Effector memory CD4-positive, alpha-beta T cell (primary cell): ENCODE measurements at places on chromosomes 11 and 22.

GRCh38 chr11:95248666-95249467 lies 17.9 kb upstream of the SESN3 start:
- DNase-seq, result no peak

- DNase-seq, result no peak
Observed at GRCh38 chr11:44623731-44624491, 58.4 kb downstream of the CD82 start.

DNA sequence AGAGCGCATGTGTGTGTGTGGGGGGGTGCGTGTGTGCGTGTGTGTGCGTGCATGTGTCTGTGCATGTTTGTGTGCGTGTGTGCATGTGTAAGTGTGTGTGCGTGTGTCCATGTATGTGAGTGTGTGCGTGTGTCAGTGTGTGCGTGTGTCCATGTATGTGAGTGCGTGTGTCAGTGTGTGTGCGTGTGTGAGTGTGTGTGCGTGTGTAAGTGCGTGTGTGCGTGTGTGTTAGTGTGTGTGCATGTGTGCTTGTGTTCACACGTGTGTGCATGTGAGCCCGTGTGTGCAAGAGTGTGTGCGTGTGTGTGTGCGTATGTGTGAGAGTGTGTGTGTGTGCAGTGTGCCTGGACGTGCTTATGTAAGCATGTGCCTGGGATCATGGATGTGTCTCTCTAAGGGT lies 14.7 kb upstream of the APOL6 start:
- no peak for DNase-seq

DNA sequence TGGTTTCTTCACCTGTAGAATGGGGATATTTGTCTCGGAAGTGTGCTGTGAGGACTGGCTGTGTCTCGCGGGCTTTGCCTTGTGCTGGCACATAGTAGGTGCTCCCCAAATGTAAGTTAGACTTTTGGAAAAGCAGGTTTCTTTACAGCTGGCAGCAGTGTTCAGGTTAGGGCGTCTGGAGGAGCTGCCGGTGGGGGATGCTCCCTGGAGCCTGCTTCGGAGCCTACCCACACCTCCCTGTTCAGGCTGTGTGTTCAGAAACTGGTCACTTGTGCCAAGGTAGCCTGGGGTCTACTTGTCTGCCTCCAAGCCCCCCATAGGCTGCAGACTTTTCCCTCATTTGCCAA lies 60.0 kb downstream of the OTOG start:
- no peak for DNase-seq

GRCh38 chr22:38843201-38843656 lies 599 bp downstream of the NPTXR start:
- DNase-seq, result peak; percentile 29

GRCh38 chr11:75737314-75737713 lies 19.7 kb downstream of the MOGAT2 start:
- no peak for DNase-seq

DNA sequence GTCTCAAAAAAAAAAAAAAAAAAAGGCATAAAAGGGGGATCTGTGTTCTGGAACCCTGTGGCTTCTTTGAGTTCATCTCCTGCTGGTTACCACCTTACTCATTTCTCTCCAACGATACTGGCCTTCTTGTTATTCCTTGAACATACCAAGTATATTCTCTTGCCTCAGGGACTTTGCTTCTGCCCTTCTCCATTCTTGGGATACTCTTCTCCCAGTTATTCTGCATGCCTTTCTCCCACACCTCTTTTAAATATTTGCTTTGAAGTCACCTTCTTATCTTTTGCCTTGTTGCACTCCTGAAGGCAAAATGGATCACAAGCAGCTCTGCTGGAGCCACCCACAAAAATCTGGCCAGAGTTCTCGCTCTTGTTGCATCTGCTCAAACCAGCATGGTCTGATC lies 76.0 kb upstream of the RRM1 start:
- no peak for DNase-seq

DNA sequence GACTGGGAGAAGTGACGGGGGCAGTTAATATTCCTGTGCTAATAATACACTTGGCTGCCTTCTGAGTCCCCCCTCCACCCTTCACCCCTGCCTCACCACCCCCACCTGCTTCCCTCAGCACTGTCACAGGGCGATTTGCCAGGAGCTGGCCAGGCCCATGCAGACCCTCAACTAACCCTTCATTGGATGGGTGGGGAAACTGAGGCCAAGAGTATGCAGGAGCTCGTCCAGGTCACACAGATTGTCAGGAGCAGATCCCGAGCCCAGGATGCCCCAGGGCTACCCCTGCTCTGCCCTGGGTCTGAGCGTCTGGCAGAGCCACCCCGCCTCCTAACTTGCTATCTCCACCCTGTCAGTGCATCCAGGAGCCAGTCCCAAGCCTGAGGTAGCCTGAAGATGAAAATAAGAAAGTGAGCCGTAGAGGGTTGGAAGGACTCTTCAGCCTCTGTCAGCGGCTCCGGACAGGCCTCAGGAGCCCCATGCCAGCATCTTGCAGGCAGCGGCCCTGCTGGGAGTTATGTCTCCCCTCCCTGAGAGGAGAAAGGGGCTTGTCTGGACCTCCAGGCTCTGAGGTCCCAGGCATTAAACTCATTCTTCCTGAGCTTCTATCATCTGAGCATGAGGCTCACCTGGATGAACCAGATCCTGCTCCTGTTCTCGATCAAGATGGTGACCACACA lies 6.2 kb downstream of the TPBGL start:
- DNase-seq, result no peak

DNA sequence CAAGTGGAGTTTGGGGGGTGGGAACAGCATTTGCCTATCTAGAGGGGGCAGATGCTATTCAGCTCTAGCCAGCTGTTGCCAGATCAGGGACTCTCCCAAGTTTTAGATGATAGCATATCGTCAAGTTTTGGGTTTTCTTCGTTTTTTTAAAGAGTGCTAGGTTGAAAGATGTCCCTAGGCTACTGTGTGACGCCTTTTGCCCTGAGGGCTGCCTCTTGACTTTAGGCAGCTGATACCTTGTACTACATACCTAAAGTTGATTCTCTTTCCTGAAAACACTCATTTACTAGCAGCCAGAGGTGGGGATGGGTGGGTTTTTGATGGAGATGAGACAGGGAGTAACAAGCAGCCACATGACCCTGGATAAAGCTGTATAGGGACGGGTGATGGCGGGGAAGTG lies 87.1 kb downstream of the ABTB2 start:
- no peak for DNase-seq

GRCh38 chr11:10500757-10501684 lies 40.0 kb downstream of the RNF141 start:
- DNase-seq, result no peak

- no peak for DNase-seq
Observed at GRCh38 chr11:18329196-18329870, 7.0 kb downstream of the GTF2H1 start.

DNA sequence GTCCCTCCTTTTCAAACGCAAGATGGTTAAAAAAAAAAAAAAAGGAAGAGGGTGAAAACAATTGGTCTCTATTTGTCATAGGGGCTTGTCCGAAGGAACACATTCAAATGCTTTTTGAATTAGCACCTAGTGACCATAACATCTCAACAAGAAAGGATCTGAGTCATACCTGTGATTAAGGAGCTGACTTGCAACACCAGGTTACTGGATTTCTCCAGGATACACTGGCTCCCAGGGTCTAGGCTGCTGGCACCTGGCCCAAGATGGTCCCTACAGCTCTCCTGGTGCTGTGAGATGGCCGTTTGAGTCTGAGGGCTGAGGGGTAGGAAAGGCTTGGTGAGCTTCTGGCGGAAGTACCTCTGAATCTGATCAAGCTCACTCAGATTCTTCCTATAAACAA lies 28.4 kb upstream of the UCP3 start:
- DNase-seq, result no peak

DNA sequence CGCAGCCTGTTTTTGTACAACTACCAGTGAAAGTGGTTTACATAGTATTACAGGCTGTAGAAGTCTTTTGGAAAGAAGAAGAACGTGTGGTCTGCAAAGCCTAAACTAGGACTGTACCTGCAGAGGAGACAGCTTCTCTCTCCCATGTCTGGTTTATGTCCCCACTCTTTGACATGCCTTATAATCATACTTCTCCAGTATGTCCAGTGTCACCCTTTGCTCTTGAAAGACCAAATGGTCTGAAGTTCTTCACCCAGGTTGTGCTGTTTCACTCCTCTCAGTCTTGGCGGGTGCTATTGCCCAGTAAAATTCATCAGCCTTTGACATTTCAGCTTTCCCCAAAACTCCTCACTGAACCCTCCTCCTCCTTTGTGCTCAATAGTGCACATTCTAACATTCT lies 676.0 kb upstream of the TENM4 start:
- no peak for DNase-seq

GRCh38 chr11:13335319-13335718 lies 57.7 kb downstream of the BMAL1 start:
- peak; percentile 48 for DNase-seq

DNA sequence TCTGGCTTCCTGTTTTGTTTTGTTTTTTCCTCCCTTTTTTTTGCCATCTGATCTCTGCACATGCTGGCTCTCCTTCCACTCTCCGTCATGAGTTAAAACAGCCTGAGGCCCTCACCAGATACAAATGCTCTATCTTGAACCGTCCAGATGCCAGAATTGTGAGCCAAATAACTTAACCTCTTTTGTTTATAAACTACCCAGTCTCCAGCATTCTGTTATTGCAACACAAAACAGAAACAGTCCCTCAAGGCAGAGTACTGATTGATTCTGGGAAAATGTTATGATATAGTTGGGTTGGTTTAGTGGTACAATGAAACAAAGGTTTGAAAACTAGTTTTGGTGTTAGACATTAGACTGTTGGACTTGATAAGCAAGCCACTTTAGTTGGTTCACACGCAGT lies 1390.0 kb upstream of the RAG2 start:
- no peak for DNase-seq

GRCh38 chr22:25757686-25758085 lies 15.7 kb downstream of the MYO18B start:
- DNase-seq, result no peak

DNA sequence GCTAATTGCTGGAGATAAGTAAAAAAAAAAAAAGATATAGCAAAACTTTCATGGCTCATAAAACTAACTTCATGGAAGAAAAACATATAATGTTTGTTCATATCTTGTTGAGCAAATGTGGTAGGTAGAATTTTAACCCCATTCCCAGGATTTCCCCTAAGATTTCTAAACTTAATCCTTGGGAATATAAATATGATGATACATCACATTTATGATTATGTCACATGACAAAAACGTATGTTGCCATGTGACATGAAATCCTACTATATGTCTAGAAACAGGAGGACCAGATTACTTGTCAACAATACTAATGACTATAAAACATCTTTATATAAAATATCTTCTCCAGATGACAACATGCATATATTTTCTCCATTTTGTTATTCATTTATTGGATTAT lies 679.0 kb upstream of the LRRC4C start:
- DNase-seq, result no peak
